CD4-positive, alpha-beta T cell treated with Interleukin-12 subunit alpha and Interleukin-12 subunit beta, for 1 hour (primary cell): ENCODE measurements at places on chromosomes 12 and 14.

DNA sequence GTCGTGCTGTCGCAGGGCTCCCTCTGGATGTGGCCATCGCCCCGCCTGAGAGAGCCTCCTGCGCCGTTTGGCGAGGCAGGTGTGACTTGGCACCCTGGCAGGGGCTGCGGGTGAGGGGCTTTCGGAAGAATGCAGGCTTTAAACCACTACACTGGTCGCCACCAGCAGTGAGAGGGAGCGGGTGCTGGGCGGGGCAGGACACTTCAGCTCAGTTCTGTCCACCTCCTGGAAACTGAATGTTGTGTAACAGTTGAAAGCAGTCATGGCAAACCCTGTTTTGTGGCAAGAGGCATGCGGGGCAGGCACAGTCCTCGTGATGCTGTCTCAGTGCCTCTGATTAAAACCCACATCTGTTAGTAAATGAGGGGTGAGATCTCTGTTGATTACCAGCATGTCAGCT lies 55.9 kb downstream of the AACS start:
- DNase-seq: no peak

DNA sequence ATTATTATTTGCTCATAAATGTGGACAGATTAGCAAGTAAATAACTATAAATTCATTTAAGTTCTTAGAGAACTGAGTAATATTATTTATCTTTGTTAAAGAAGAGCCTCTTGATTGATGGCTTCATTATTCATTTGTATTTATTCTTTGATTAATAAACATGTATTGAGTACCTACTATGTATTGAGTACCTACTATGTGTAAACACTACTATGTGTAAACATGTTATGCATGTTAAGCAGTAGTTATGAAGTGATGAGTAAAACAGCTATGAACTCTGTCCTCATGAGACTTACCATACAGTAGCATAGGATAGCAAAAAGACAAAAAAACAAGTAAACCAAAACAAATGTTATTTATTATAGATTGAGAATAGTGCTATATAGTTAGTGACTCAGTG lies 61.9 kb downstream of the MNAT1 start:
- no peak for DNase-seq

GRCh38 chr12:102950950-102951619 lies 6.4 kb upstream of the ASCL1 start:
- no peak for DNase-seq

DNA sequence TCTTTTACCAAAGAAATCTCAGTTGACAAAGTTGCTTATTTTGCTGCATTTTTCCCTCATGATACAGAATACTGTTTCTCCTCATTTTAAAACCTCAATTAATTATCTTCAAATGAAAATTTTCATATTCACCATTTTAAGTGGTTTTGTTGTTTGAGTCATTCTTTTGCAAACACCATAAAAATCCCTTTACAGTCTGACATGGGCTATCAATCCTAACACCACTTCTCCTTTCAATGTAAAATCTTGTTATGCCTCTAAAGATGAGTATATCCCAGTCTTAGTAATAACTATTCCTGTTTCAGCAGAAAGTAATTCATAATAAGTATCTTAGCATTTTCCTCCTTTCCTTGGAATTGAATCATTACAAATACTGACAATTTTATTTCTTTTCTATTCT lies 192.2 kb downstream of the SYT1 start:
- no peak for DNase-seq

DNA sequence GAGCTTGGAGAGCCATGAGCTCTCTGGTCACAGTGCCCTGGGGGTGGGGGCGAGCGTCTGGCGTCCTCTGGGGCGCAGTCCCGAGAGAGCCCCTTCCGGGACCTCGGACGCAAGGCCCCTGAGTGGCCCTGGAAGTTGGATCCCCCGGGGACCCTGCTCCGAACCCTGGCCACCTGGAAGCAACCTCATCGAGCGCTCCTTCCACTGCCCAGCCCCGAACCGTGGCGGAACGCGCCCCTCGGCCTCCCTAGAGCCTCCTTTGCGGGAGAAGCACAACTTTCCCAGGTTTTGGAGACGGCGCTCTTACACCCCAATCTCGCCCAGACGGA lies 1.2 kb downstream of the NOS1 start:
- DNase-seq: no peak

GRCh38 chr14:79598339-79598738 lies 613.0 kb downstream of the DIO2 start:
- no peak for DNase-seq

- no peak for DNase-seq
Measured at GRCh38 chr12:77722536-77722935, 108.2 kb upstream of the NAV3 start.

DNA sequence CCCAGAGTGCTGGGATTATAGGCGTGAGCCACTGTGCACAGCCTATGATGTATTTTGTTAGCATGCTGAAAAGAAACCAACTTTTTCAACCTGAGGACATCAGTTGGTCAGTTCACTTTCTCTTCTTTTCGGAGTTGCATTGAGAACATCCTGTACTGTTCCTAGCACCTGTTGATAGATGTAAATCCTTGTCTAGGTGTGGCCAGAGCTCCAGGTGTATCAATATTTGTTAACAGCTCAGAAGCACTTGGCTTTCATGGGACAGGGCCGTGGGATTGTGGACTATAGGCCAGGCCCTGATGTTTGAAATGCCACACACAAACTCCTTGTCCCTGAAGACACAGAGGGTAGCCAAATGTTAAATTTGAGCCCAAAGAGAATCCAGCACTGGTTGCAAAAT lies 14.9 kb downstream of the HCAR2 start:
- DNase-seq: no peak

DNA sequence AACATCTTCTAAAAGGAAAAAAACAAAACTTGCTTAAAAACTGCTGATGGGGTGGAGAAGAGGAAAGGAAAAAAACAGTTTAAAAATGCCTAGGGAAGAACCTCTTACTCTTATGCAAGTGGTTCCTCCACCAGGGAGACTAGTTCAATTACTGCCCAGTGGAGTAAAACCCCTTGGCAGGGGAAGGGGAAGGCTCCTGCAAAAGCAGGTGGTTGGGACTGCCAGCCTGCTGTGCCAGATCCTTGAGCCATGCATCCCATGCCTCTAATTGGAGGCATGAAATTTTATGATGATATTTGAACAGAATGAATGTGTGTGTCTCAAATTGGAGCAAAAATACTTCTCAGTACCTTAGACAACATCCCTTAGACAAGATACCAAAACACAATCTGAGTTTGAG lies 118.8 kb downstream of the FSCB start:
- no peak for DNase-seq

DNA sequence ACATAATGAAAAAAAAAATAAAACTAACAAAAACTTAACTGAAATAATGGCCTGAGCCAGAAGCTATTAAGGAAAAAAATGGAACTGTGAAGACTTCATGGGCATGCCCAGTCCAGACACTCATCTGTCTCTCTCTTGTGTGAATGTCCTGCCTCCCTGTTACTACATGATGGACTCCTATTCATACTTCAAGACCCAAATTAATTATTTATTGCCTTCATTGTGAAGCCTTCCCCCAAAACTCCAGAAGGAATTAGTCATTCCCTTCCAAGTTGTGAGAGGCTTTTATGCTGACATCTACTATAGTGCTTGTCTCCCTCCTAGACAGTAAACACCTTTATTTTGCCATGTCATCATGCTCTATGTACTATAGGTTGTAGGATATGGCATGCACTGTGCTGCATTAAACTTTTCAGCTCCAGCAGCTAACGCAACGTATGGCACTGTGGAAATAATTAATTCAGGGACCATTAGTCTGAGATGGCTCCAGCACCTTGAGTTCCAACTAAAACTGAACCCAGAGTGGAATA lies 25.0 kb upstream of the C12orf42 start:
- DNase-seq: no peak

DNA sequence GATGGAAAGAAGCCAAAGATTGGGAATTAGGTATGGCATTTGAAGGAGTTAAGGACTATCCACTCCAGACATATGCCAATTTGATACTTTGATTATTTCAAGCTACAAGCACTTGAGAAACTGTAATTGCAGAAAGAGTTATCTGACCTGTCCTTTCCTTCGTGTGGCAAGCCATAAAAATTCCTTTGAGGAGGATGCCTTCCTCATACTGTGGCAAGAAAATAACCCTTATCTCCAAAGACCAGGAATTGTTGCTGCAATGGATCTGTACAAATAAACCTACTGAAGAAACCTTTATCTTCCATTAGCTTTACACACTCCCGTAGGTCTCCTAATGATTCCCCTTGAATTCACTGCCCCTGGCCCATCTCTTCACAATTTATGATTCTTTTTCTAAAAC lies 165.1 kb upstream of the AMIGO2 start:
- no peak for DNase-seq

- peak; percentile 47 for DNase-seq
Measured at GRCh38 chr12:98595243-98595988, 1.9 kb downstream of the SLC25A3 start.

GRCh38 chr12:123062681-123063486 lies 82.4 kb downstream of the ARL6IP4 start:
- no peak for DNase-seq

DNA sequence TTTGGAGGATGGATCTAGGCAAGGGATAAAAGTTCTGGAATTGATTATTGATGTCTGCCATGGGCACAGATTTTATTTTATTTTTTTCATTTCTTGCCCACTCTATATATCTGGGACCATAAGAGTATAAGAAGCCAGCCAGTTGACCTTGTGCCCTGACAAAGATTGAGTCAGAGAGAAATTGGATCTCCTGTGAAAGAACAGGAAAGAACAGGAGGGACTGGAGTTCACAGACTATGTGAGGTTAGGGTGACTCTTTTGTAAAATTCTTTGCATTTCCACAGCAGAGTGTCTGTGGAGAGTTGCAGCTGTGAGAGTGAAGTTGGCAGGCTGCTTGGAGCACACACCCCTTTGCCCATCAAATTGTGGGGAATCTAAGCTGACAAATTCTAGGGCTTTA lies 358.4 kb upstream of the TBX3 start:
- DNase-seq: no peak

DNA sequence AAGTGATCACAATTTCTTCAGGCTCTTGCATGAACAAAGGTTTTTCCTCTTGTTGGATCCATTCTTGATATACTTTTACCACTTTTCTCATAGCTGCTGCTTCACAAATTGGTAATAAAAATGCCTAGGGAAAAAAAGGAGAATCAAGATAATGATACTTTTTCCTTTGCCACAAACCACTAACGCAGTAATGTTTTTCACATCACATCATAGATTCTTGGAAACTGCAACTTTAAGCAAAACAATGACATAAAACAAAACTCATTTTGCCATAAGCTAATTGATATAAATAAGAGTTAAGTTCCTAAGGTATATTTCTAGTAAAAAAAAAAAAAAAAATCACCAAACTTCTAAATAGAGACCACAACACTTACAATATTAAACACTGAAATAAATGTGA lies 66.7 kb downstream of the RALGAPA1 start:
- no peak for DNase-seq
